ENCODE measurements at places on chromosomes 2 and 18.
A peak's percentile ranks its signal among the peaks of the same experiment; 100 is the strongest.

DNA sequence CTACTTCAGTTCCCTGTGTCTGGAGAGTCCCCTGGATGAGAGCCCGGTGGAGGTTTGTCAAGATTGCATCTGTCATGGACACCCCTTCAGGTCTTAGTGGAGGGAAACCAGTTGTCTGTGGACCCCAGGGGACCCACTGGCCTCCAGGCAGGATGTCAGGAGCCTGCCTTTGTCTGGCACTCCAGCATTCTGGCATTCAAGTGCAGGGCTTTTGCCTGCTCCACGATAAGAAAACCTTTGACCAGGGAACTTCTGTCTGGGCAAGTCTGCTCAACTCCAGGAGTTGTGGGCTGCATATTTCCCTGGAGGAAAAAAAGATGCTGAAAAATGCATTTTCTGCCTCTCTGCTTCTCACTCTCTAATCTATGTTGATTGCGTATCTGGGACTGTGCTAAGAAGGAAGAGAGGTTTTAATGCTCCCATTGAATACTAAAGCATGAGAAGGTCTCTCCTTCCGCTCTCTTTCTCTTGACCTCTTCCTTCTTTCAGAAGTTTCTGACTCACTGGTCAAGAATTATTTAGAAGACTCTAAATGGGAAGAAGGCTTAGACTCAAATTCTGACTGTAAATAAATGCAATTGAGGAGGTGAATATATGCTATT lies 104.5 kb downstream of the MMADHC start:
- no peak for DNase-seq

- DNase-seq: no peak
Measured at GRCh38 chr2:96969321-96969720, 17.1 kb downstream of the FAM178B start.

DNA sequence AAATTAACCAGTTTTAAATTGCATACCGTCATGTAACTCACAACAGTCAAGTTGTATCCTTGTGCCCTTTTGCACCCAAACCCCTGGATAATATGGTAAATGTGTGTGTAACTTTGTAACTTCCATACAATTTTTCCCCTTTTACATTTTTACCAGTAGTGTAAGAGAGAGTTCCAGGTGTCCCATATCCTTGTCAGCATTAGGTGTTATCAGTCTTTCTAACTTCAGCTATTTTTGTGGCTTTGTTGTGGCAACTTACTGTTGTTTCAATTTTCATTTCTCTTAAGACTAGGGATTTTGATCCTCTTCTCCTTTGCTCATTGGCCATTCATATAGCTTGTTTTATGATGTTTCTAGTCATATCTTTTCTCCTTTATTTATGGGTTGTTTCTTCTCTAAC lies 94.6 kb downstream of the LCLAT1 start:
- no peak for DNase-seq

DNA sequence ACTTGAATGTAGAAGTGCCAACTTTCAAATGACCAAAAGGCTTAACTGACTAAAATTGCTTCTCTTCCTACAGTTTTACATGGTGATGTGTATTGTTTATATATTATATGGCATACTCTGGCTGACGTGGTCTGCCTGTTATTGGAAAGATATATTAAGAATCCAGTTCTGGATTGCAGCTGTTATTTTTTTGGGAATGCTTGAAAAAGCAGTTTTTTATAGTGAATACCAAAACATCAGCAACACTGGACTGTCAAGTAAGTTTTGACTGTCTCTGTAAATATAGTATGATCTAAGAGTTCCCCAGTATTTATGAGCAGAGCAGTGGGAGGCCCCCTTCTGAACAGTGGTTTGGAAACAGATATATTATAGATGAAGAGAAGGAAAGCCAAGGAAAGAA lies 26.2 kb downstream of the TMEM87B start:
- no peak for DNase-seq

- no peak for DNase-seq
Measured at GRCh38 chr2:208451061-208451460, 44.5 kb downstream of the PTH2R start.

DNA sequence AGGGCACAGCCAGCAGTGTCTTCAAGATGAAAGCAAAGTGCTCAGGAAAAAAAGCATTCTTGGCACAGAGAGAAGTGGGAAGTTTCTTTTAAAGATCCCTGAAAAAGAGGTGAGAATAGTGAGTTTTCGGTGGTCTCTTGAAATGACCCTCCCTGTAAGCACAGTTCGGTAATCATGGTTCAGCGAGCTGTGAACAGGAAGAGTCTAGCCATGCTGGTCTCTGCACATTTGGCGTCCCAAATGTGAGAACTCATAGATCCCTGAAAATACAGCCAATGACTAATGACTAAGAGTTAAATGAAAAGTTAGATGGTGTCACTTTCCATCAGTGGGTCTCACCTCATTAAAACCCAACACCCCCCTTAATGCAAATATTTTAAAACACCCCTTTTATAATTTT lies 3.4 kb downstream of the IL1R1 start:
- no peak for DNase-seq

DNA sequence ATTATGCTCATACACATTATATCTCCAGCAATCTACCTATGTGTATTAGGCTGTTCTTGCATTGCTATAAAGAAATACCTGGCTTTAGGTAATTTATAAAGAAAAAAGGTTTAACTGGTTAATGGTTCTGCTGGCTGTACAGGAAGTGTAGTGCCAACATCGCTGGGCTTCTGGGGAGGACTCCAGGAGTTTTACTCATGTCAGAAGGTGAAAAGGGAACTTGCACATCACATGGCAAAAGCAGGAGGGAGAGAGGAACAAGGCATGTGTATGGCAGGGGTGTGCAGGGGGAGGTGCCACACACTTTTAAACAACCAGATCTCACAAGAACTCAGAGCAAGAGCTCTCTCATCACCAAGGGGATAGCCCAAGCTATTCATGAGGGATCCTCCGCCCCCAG lies 715.4 kb upstream of the ZEB2 start:
- no peak for DNase-seq

GRCh38 chr2:47177043-47177565 lies 22.0 kb upstream of the STPG4 start:
- DNase-seq: no peak

GRCh38 chr18:61605376-61606067 lies 272.3 kb downstream of the CDH20 start:
- DNase-seq: no peak

GRCh38 chr2:216692636-216693413 lies 2.5 kb downstream of the IGFBP5 start:
- DNase-seq: peak; percentile 83

- DNase-seq: peak; percentile 5
Measured at GRCh38 chr2:49240608-49241007, 86.3 kb upstream of the FSHR start.

GRCh38 chr2:104375206-104375605 lies 478.7 kb upstream of the POU3F3 start:
- DNase-seq: no peak

GRCh38 chr2:120901201-120901600 lies 165.5 kb downstream of the GLI2 start:
- no peak for DNase-seq

GRCh38 chr2:239150125-239151011 lies 250.5 kb downstream of the HDAC4 start:
- no peak for DNase-seq

- DNase-seq: no peak
Measured at GRCh38 chr2:6535572-6535971, 330.1 kb downstream of the CMPK2 start.

DNA sequence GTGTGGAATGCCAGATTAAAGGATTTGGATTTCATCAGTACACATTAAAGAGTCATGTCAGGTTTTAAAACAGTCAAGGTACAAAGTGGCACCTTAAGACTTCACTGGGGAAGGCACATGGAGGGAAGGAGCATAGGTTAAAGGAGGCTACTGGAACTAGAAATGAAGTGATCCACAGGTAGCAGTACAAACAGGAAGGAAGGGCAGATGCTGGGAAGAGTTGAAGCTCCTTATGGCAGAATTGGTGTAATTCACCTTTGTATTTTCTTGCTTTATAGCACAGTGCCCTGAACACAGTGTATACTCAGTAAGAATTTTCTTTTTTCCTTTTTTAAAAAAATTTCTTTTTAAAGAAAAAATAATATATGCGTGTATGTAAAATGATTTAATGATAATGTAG lies 177.1 kb downstream of the BABAM2 start:
- no peak for DNase-seq

DNA sequence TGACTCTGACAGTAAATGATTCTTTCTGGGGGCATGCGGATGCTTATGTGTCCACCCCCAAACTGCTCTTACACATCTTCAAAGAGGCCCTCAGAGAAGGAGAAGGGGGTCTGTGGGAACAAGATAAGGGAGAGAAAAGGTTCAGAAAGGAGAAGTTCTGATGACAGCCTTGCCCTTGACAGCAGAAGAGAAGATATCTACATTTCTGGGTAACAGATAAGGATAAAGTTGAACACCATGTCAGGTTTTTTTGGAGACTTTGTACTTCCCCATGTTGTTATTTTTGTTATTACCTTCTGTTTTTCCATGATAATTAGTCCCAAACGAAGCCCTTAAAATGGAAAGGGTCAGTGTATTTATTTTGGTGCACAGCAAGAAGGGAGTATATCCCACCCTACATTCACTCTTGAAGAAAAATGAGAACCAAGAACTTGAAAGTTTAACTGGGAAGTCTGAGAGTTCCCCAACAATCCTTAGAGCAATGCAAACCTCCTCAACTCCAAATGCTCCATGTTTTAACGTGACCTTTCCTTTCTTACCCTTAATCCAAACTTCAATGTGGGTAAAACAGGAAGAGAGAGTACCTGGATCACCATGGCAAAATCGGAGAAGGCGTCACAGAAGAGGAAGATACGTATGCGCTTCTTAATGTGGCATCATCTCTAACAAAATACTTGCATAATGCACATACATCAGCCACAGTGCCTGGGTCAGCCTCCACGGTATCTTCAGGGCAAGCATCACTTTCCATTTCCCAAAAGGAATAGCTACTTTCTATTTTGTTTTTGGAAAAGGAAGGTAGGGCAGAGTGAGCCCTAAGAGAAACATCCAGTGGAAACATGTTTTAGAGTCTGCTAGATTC lies 264.6 kb upstream of the STON1 start:
- DNase-seq: no peak

- no peak for DNase-seq
Measured at GRCh38 chr2:102453501-102453900, 19.5 kb upstream of the SLC9A4 start.

GRCh38 chr2:200373973-200374416 lies 67.5 kb downstream of the SPATS2L start:
- DNase-seq: no peak

- DNase-seq: no peak
Measured at GRCh38 chr18:27860011-27860410, 316.9 kb downstream of the CDH2 start.

DNA sequence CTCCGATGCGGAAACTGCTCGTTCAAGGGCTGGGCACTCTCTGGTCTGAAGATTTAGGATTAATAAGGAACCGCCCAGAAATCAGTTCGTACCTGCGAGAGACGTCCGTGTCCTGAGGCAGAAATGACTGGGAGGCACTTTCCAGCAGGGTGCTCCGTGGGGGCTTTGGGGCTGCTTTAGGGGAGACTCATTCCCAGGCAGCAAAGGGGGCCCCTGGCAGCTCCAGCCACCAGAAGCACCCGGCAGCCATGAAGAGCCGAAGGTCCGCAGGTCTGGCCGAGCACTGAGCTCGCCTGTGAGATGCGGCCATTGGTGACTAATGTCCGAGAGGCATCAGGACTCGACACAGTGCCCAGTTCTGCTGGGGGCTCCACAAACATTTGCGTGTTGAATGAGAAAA lies 20.9 kb downstream of the KCNG2 start:
- DNase-seq: no peak

DNA sequence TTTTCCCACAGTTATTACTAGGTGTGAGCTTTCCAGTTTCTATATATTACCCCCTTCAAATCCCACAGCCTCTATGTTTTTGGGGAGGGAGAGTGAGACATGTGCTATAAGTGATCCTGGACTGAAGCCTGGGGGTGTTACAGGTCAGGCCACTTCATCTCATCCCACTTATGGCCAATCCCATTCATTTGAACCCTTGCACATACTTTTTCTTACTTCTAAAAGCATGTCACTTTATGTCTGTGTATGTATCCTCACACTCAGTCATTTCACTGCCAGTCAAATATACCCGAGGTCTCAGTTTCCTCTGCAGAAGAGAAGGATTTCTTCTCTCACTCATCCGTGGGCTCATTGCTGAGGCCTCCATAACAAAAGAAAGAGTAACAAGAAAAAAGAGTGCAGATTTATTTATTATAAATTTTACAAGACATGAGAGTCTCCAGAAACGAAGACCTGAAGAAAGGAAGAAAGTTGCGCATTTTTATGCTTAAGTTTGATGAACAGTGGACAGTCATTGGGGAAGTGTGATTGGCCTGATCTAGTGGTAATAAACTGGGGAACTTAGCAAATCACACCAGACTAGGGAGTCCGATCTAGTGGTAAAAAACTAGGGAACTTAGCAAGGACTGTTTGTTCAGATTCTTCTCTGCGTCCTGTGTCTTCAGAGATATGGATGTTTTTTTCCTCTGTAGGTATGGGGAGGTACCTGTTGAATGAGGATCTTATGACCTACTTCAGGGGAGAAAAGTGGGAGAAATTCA lies 52.1 kb downstream of the ICOS start:
- DNase-seq: no peak

DNA sequence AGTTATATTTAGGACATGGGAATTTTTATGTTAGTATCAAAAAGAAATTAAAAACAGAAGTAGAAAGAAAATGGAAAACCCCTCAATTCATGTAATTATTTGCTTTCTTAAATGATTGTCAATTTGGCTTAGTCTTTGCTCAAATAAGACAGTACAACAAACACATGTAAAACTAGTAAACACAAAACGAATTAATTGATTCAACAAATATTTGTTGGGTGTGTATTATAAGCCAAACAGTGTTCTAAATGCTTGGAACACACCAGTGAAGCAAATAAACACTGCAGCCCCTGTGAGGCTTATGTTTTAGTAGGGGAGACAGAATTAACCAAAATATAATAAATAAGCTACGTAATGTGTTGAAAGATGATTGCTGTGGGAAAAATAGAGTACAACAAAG lies 234.5 kb upstream of the STON1 start:
- no peak for DNase-seq

DNA sequence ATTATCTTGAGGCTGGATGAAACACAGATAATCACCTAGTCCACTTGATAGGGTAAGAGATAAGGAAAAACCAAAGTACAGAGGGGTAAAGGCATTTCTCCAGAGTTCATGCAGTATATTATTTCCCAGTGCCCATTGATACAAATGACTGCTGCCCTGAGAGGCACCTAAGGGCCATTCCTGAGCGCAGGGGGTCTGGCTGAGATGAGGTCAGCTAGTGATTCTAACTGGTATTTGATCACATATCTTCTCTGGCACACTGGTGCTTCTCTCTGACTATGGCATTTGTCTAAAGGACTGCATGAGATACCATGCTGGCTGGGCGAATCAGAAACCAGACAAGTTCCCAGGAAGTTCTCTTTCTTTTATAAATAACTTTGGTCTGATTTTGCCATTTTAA lies 73.3 kb upstream of the TFCP2L1 start:
- DNase-seq: no peak

GRCh38 chr2:215392164-215392563 lies 43.7 kb downstream of the FN1 start:
- DNase-seq: no peak
